ENCODE measurements at places on chromosomes 5 and 9. TPM values are rescaled to one million over a fixed set of nuclear protein-coding genes. Genes with fewer than 3 reads are reported as not detected.

DNA sequence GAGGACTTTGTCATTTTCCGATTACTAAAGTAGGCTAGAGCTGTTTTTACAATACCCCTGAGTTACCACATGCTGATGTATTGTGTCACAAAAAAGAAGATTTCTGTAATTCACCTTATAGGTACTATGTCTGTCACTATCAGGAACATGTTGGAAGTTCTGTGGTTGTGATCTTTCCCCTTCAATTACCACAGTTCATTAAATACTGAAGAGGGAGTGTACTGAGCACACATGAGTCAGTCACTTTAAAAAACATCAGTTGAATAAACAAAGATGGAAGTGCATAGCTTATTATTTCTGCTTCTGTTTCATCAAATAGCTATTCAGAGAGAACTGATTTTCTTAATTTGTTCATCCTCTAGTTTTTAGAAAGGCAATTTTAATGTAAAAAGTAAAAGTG is 31.7 kb downstream of the AP3S1 start:
- peak; percentile 25 for DNase-seq

PCDHB11 gene
- total RNA-seq = 2.0 TPM

GRCh38 chr9:74951107-74951720 is 1.5 kb downstream of the C9orf40 start:
- DNase-seq = no peak

- no peak for DNase-seq
Observed at GRCh38 chr5:159906943-159907342, 9.3 kb upstream of the ADRA1B start.

GABRA6 gene
- not detected for total RNA-seq

- DNase-seq = no peak
Observed at GRCh38 chr9:8251566-8251965, 452.0 kb upstream of the DMAC1 start.

UGT3A1 gene
- total RNA-seq = not detected

DNA sequence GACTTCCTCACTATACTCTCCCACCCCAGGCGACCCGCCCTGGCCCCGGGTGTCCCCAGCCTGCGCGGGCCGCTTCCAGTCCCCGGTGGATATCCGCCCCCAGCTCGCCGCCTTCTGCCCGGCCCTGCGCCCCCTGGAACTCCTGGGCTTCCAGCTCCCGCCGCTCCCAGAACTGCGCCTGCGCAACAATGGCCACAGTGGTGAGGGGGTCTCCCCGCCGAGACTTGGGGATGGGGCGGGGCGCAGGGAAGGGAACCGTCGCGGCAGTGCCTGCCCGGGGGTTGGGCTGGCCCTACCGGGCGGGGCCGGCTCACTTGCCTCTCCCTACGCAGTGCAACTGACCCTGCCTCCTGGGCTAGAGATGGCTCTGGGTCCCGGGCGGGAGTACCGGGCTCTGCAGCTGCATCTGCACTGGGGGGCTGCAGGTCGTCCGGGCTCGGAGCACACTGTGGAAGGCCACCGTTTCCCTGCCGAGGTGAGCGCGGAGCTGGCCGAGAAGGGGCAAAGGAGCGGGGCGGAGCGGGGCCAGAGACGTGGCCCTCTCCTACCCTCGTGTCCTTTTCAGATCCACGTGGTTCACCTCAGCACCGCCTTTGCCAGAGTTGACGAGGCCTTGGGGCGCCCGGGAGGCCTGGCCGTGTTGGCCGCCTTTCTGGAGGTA is 2.1 kb downstream of the CA9 start:
- no peak for DNase-seq

NME5 gene
- total RNA-seq = 2.6 TPM

- no peak for DNase-seq
Observed at GRCh38 chr9:16152276-16153101, 599.6 kb downstream of the CCDC171 start.

Measured in A172 (cell line).